NCI-H526 treated with DMSO at 0.1 percent for 48 hours (cell line): ENCODE measurements at places on chromosomes 7 and 10.

DNA sequence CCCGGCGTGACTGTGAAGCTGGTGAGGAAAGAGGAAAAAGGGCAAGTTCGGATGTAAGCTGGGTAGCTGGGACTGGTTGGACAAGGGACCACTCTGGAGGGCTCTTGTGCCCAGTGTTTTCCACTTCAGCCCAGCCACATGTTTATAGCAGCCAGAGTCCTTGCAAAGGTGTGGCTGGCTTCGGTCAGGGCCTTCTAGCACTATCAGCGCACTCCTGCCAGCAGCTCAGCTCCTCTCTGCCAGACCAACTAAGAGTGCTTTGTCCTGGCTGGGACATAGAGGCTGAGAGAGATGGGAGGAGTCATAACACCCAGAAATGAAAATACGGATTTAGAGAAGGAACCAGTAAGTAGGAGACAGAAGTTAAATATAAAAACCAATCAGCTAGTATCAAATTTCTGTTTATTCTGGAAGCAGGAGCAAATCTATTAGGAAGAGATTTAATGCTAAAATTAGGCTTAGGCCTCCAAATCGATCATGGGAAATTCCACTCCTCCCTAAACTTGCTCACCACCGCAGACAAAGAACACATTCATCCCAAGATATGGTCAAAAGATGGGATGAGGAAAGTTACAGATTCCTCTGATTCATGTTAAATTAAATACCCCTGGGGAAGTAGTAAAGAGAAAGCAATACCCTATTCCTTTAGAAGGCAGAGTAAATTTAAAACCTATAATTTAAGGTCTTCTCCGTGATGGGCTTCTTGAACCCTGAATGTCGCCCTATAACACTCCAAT, 135.0 kb downstream of the RALA start:
- DNase-seq = no peak

DNA sequence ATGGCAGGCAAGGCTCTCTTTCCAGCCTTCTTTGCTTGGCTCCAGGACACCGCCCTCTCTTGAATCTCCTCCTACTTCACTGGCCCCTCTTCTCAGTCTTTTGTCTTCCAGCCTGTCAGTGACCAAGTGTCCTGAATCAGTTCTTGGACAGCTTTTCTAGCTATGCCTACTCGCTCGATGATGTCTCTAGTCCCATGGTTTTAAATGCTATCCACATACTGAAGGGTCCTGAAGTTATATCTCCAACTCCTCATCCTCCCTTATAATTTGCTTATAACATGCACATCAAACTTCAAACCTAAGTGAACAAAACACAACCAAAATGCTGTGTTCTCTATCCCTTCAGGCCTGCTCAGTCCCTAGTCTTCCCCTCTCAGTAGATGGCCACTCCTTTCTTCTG, 5.0 kb upstream of the GOLGA7B start:
- DNase-seq = no peak

- DNase-seq = no peak
Observed at GRCh38 chr10:29569795-29570194, 65.0 kb downstream of the SVIL start.

DNA sequence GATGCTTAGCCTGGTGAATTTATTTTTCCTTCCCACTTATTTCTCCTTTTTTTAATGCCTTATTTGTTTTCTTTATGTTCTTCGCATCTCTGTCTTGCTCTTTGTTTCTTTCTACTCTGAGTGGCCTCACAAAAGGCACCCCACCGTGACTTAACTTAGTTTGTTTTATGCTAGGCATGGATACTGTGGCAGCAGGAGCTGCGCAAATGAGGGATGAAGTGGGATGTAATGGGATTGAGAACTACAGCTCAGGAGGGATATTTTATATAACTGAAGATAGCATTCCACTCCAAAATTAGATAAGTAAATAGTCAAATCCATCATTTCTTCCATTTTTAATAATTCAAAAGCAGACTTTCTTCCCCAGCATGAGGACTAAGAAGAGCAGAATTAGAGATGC, 1.7 kb upstream of the CACNA2D1 start:
- DNase-seq = no peak

- DNase-seq = no peak
Observed at GRCh38 chr7:141946796-141947195, at the start of gene CLEC5A. Gene CLEC5A, minus strand, starts transcription at chr7:141946974. Its CDS starts 682 bp downstream, at chr7:141946292.

DNA sequence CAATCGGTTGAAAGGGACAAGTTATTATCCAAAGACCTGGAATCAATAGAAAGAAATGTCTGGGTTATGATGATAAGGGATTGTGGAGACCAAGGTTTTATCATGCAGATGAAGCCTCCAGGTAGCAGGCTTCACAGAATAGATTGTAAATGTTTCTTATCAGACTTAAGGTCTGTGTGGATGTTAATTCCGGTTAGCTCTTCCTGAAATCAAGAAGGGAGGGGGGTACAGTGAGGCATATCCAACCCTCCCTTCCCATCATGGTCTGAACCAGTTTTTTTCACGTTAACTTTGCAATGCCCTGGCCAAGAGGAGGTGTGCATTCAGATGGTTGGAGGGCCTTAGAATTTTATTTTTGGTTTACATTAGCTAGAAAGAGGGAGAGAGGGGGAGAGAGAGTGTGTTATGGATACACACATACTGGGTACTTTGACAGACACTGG, 9.8 kb upstream of the LRRC61 start:
- DNase-seq = no peak

DNA sequence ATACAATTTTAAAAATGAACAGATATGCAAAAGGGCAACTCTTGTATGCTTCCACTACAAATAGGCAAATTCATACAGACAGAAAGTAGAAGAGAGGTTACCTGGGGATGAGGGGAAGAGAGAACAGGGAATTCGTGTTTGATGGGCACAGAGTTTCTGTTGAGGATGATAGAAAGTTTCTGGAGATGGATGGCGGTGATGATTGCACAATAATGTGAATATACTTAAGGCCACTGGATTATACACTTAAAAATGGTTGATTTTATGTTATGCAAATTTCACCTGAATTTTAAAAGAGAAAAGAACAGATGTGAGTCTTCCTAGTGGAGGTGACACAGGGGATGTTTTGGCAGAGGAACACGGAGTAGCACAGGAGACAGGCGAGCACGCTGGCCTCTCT, 89.3 kb downstream of the TEX36 start:
- no peak for DNase-seq

DNA sequence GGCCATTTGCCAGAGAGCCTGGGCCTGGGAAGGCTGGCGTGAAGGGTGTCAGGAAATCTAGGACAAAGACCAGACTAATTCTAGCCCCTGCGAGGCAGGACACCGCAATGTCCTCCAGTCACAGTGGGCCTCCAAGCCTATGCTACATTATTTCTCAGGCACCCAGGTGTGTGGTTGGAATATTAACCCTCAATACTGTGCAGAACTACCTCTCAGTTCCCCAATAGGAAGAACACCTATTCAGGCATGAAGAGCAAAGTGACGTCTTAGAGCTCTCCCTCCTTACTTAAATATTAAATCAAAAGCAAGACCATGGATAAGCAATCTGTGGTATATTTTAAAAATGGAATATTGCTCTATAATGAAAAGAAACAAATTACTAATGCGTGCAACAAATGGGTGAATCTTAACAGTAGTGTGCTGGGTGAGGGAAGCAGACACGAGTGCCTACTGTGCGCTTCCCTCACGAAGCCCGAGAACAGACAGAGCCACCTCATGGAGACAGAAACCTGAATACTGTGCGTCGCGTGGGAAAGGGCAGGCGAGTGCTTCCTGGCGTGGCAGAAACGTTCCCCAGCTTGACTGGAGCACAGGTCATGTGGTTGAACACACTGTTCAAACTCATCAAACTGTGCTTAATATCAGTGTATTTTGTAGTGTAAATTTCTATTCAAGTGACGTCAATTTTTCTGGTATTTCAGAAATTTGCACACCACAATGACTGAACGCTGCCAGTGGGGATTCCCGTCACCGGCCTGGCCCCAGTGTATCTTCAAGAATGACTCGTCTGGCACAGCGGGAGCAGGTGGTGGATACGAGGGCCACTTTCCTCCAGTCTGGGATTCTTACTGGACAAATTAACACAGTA, 15.5 kb upstream of the PTPRN2 start:
- no peak for DNase-seq

DNA sequence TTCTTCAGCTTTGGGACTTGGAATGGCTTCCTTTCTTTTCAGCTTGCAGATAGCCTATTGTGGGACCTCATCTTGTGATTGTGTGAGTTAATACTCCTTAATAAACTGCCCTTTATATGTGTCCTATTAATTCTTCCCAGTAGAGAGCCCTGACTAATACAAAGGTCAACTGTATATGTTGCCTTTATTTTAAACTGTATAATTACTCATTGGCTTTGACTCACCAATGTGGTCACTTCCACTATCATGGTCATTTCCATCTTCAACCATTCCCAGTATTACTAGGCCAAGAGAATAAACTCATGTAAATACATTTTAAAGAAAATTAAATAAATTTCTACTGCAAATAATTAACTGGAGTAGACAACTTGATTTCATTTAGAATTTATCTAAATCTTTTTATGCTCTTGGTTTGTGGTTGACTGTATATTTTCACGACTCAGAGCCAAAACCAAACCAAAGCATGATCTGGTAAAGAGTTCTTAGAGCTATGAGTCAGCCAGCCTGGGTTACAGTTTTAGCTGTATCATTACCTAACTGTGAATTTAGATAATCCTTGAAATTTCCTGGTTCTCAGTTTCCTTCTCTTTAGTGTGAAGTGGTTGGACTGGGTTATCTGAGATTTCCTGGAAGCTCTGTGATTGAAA, 188.4 kb downstream of the PPP1R3A start:
- DNase-seq = no peak

- DNase-seq = no peak
Observed at GRCh38 chr10:133475425-133475734, 21.6 kb downstream of the SCART1 start.

DNA sequence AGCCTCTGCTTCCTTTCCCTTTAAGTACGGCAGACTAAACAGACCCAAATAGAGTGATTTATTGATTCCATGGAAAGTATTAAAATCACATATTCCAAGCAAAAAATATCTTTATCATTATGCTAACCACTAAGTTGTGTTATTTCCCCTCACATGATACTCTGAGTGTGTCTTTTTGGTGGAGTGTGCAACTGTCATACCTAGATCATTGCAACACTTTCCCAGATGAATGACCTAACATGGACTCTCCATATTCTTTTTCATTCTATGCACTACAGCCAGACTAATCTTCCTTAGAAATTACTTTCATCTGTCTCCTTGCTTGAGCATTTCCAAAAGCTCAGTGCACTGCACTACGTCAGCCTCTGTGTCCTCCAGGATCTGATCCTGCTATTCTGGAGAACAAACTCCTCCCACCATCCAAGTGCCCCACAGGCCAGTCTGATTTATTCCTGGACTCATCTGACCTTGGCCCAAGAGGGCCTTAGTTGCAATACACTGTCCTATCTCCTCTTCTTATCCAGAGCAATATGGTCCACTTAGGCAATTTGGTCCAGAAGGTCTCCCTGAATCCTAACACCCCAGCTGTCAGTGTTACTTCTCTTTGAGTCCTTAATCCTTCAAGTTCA, 263.3 kb upstream of the KLF6 start:
- no peak for DNase-seq

DNA sequence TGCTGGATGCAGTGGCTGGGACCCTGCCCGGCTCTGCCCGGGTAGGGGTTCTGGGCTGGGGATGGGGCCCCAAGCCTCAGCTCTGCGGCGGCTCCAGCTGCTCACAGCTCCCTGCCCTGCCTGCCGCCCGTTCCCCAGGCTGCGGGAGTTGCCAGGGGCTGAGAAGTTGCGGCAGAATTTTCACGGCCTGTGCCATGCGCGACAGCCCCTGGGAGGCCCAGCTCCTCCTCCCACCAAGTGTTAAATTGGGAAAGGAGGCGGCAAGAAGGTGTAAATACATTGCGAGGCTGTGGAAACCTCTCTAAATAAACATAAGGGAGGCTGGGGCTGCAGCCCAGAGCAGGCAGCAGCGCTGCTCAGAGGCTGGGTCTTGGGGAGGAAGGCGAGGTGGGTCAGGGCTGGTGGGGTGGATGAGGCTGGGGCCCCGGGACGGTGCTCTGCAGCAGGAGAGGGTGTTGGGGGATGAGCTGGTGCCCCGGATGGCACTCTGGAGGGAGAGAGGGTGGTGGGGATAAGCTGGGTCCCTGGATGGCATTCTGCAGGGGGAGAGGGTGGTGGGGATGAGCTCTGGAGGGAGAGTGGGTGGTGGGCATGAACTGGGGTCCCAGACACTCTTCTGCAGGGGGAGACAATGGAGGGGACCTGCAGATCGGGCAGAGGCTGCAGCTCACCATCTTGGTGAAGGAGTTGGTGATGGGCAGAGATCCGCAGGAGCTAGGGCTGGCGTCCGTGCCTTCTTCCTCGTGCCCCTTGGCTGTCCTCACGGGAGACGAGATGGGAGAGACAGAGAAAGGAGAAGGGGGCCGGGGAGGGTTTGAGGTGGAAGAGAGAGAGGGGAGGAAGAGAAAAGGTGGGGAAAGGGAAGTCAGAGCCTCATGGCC, 85.5 kb upstream of the GNA12 start:
- DNase-seq = no peak

- DNase-seq = no peak
Observed at GRCh38 chr7:44449584-44449928, 40.9 kb downstream of the NUDCD3 start.

DNA sequence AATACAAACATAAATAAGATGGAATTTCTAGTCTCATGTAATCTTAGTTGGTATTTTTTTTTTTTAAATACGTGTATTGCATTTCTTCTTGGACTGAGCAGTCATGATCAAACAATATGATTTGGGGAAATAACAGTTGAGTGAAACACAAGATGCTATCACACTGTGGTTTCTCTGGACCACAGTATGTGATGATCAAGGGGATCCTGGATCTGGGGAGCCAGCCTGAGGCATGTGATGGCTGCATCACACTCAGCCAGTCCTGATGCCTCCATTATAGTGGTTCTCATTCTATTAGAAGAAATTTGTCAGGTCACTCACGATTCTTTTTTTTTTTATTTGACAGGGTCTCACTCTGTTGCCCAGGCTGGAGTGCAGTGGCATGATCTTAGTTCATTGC, 495.9 kb upstream of the POT1 start:
- no peak for DNase-seq

DNA sequence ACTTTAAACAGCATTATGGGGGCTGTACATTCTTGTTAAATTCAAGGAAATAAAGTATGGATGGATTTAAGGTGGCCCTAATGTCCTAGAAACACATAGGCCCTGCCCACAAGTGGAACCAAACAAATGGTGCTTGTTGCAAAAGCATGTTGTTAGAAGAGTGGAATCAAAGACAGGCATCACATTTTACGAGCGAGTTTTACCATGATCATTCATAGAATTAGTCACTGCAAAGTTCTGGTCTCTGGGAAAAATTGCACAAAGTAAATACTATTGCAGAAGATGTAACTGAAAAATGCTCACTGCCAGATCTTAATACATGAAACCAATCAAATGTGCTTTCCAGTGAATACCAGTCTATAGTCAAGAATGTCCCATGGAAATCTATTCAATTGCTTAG, 677.1 kb downstream of the PARD3 start:
- no peak for DNase-seq

GRCh38 chr7:148849393-148850098, 34.5 kb downstream of the EZH2 start:
- DNase-seq = no peak

- DNase-seq = no peak
Observed at GRCh38 chr10:29540016-29540415, 94.8 kb downstream of the SVIL start.

GRCh38 chr7:133804127-133804526, 323.0 kb upstream of the LRGUK start:
- no peak for DNase-seq
